Effector CD4-positive, alpha-beta T cell (primary cell): ENCODE measurements at places on chromosomes 3 and 15.

DNA sequence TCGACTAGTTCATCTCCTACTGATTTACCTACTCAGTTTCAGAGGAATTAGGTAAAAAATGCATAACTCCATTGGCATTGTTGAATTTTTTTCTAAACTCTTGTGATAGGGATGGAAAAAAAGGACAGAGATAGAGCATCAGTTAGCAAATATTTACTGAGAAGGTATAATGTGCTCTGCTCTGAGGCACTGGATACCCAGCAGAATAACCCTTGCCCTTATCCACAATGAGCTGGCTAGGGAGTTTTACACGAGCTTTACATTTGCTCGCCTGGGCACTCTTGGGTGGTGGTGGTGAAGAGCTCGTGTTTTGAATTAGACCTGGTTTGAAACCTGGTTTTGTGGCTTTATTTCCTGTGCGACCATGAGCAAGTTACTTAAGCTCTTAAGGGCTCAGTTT lies 149.6 kb downstream of the RORA start:
- no peak for DNase-seq

DNA sequence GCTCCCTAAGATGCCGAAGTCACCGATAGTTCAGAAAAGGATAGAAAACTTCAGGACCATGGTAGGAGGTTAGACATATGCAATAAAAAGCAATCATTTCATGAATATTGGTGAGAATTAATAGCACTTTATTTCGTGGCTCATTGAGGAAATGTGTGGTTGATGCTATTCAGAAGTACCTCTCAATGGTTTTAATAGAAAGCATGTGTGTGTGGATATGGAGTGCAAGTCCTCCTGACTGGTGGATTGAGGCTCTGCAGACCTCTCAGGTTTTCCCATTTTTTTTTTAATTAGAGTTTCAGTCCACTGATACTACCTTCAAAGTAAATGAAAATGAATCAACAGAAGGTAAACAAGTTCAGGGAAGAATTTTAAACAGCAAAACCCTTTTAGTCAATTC lies 384.3 kb upstream of the RARB start:
- DNase-seq = no peak

- DNase-seq = no peak
These were observed 622 bp downstream of the XIRP1 start for GRCh38 chr3:39191773-39192172.

DNA sequence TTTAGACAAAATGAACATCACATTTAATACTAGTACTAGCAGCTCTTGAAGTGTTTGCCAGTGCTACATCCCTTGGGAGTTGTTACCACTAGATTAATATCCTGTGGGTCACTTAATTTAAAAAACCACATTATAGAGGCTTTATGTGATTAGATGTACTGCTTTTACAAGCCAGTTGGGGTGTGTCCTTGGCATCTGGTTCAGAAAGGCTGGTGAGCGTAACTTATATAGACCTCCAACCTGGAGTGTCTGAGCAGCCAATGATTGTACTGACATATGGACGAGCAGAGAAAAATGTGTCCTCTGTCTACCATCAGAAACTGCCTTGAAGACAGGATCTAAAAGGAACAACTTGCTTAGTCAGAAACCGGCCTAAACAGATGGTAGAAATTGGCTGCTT lies 306.2 kb upstream of the ATP11B start:
- DNase-seq = no peak

DNA sequence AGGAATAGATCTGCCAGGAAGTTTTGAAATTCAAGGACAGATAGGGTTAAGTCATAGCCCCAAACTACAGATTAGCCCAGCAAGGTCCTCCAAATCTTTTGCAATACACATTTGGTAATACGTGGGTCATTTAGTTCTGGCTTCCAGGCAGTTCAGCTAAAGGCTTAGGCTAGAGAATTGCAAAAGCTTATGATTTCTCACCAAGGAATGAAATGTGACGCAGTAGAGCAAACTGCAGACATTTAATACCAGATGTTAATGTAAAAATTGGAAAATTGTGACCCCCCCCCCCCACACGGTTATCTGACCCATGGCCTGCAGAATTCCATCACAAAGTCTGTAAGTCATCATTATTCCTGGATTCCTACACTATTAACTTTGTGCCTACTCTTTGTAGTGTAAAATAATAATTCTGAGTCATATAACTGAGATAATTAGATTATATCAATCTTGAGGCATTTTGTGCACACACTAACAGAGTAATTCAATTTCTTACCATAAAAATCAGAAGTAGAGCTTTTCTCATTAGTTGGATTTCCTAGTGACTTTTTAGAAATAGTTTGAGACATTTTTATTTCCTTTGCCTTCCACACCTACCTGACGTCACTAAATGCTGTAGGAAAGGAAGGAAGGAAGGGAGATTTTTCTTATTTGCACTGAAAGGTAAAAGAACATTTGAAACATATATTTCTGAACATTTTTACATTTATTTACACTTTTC lies 235.2 kb downstream of the DTWD1 start:
- no peak for DNase-seq

DNA sequence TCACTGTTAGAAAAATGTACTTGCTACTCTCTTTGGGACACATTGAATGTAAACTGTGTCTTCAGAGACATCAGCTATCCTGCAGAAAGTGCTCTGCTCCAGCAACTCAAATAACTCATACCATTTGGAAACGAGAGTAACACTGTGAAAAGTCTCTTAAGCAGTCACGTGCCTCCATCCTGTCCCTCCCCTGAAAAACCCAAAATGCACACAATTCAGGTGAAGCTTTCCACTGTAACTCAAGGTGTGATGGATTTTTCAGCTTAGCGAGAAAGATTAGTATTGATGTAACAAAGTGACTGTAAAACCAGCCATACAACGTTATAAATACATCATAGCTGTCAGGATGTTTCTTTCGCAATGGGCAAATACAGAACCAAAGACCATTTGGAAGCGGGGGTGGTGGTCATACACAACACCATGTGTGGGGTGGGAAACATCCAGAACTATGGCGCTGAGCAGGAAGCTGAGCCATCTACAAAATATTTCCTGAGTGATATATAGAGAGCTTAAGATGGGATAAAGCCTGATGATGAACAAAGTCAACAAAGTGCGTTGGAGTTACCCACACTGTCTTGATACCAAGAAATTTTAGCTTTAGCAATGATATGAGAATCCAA lies 332.3 kb downstream of the FOXP1 start:
- no peak for DNase-seq

DNA sequence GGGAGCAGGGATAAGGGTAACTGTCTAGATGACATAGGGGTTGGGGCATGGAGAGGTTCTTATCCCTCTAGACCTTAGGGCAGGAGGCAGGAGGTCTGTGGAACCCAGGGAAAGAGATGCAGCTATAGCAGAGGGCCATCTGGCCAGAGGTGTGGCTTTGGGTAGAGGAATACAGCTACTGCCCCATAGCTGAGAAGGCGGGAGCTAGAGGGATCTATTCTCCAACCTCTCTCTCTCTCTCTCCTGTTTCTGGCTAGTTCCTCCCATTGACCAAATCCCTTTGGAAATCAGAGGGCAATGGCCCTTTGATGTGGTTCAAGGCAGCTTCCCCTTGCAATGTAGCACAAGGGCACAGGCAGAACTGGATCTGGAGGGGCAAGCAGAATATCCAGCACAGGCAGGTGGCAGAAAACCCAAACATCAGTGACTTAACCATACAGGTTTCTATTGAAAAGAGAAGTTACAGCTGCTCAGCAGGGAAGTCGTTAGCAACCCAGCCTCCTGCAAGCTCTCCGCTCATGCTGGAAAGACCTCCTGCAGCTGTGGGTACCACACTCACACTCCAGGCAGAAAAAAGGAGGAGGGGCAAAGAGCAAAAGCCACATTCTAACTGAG lies 22.3 kb upstream of the LMOD3 start:
- no peak for DNase-seq

- no peak for DNase-seq
These were observed 80.3 kb downstream of the PEX5L start for GRCh38 chr3:179956416-179956830.

GRCh38 chr3:104846270-104846669 lies 520.4 kb upstream of the ALCAM start:
- no peak for DNase-seq

DNA sequence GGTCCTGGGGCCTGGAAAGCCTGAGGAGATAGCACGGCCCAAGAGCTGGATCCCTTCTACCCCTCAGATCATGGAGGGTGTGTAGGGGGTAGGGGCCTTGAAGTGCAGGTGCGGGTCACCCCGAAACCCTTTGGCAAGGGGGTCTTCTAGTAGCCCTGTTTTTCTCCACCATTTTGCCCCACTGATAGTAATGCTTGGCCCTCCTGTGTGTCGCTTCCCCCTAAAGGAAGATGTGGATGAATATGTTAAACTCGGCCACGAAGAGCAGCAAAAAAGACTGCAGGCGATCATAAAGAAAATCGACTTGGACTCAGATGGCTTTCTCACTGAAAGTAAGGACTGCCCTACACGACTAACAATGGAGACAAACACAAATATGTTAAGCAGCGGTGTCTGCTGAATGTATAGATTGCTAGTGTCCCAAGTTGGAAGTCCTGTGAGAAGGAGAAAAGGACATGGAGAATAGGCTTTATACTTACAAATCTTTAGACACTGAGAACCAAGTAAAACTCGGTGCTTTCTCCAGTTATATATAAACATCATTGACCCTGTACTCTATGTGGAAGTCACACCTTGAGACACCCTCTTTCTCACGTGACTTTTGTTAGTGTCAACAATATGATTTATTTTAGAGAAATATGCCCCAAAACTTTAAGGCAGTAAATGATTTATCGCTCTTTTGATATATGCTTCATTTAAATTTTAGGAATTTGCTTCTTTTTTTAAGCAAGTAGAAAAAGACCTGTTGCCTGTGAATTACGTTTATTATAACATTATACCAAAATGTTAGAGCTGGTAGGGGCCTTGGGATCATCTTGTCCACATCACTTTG lies 802 bp downstream of the RCN2 start:
- no peak for DNase-seq

DNA sequence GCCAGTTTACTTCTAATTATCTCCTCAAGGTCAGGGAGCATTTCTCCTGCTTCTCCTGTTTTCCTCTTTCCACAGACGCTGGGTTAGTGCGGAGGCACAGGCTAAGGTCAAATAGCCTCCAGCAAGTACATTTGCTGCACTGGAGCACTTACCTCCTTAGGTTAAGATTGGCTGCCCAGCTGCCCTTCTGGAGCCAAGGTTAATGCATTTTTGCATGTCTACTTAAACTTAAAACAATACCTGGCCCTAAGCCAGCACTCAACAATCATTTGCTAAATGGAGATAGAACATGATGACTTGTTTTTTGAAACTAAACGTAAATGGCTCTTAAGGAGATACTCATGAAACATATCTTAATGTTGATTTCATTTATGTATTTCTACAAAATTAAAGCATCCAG lies 83.5 kb downstream of the SSR3 start:
- no peak for DNase-seq

GRCh38 chr3:108462899-108463298 lies 47.5 kb downstream of the MYH15 start:
- no peak for DNase-seq

DNA sequence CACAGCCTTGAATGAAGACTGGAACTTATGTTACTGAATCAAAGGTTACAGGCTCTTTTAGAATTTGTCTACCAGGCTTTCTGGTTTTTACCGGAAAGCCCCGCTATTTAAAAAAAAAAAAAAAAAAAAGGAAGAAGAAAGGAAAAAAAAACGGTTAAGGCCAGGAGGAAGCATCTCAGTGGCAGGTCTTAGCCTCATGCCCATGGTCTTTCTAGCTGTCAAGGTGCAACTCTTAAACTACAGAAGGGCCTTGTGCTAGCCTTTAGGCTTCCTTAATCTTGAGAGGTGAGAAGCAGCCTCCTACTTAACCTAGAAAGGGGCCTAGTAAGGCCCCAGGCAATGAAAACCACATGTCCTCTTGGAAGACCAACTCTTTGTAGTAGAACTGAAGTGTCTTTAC lies 77.5 kb downstream of the TBC1D5 start:
- no peak for DNase-seq

DNA sequence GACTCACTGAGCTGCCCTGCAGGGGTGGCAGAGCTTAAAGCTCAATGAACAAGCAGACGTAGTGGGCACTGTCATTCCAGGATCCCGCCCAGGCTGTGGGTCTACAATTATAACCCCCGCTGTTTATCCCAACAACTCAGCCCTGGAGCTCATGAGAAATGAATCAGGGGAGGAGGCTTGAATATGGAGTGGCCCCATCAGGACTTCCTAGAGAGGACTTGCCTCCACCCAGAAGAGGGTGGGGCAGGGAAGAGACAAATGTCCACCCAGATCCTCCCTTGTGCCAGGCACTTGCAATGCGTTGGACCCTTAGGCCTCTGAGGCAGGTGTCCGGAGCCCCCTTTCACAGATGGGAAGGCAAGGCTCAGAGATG lies 33.0 kb downstream of the SLC6A20 start:
- DNase-seq = no peak

GRCh38 chr3:65793495-65794200 lies 245.1 kb downstream of the MAGI1 start:
- DNase-seq = no peak

DNA sequence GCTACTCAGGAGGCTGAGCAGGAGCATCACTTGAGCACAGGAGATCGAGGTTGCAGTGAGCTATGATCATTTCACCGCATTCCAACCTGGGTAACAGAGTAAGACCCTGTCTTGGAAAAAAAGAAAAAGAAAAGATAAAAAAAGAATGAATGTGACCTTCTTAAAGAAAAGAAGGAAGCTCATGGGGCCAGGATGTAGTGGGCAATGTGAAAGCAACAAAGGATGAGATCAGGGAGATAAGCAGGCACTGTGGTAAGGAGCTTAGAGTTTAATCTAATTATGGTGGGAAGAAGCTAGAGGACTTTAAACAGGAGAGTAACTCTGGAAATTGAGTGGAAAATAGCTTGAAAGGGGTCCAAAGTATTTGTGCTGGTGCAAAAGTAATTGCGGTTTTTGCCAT lies 231.6 kb upstream of the UBE2E2 start:
- no peak for DNase-seq

DNA sequence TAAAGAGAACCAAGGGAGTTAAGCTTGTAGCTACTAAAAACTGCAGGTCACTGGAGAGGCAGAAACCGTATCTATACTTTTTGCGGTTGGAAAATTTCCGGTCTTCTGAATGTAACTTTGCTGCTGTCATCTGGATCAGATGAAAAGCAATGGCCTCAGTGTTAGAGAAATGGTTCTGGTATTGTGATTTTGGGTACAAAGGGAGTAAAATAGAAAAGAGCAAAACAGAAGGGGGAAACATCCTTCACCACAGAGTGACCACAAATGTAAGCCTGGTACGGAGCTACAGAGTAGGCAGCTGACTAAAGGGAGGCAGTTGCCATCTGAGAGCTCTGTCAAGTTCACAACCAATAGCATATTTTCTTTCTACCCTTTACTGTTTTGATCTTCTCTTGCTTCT lies 5.6 kb downstream of the CD96 start:
- DNase-seq = peak; percentile 28

- no peak for DNase-seq
These were observed 26.5 kb downstream of the FBXO40 start for GRCh38 chr3:121619691-121620090.

DNA sequence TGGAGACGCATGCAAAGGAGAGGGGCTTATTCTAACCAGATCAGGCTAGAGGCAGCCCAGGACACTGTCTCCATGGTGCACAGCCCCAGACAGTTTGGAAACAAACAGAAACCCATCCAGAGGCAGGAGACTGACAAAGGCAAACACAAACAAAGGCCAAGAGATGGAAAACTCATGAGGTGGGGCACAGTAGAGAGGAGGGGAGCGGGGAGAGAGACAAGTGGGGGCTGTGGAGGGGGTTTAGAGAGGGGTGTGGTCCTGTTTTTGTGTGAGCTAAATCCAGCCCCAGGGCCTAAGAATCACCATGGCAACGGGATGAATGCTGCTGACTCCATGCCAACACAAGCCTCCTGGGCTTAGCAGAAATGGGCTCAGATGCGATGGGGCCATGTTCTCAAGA lies 32.3 kb downstream of the PARP16 start:
- no peak for DNase-seq
